ENCODE measurements at places on chromosomes 7 and 10.

- DNase-seq, result no peak
Measured at GRCh38 chr7:29990931-29991330, 1.3 kb upstream of the SCRN1 start.

- no peak for DNase-seq
Measured at GRCh38 chr10:131947631-131948347, 33.9 kb downstream of the BNIP3 start.

DNA sequence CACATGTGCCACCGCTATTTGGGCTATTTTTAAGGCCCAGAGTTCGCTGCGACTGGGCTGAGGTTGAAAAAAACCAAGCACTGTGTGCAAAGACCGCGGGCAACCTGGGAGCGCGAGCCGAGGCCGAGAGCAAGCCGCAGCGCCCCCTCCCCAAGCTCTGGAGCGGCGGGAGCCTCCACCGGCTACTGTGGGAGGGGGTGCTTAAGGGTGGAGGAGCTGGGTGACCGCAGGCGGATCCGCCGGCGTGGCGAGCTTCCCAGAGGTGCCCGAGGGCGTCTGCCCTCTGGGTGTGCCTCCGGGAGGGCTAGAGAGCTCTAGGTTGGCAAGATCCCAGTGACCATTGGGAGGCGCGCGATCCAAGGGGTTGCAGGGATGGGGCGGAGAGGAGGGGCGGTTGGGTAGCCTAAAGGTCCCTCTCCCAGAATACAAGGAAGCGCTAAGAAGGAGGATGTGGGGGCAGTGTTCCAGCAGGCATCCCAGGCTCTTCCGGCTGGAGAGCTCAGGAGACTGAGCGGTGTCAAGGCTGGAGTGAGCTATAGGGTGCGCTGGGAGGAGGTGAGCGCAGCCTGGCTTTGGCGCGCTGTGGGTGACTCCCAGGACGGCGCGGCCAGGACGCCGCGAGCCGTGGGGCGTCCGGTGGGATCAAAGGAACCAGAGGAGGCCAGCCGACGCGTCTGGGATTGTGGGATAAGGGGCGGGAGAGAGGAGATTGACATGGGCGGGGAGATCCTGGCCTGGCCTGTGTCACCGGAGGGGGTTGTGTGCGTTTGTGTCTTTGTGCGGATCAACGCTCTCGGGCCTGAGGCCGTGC lies 8.0 kb downstream of the DLX5 start:
- DNase-seq, result no peak

GRCh38 chr10:112258407-112258806 lies 24.8 kb upstream of the TECTB start:
- no peak for DNase-seq

DNA sequence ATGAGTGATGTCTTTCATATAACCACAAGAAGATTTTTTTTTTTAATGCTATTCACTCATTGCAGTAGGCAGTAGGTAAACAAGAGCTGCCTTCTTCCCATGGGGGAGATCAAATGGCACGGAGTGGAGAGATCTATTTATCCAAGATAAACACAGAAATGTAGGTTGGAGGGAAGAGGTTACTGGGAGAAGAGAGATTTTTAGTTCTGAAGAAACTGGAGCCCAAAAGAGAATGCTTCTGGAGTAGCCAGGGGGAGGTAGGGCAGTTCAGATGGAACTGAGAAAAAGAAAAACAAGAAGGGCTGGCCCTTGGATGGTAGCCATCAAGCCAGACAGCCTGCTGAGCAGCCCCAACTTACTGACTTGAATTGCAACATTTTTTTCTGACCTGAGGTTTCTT lies 270.1 kb upstream of the TPK1 start:
- DNase-seq, result no peak

- no peak for DNase-seq
Measured at GRCh38 chr7:148266795-148267194, 323.8 kb upstream of the C7orf33 start.

DNA sequence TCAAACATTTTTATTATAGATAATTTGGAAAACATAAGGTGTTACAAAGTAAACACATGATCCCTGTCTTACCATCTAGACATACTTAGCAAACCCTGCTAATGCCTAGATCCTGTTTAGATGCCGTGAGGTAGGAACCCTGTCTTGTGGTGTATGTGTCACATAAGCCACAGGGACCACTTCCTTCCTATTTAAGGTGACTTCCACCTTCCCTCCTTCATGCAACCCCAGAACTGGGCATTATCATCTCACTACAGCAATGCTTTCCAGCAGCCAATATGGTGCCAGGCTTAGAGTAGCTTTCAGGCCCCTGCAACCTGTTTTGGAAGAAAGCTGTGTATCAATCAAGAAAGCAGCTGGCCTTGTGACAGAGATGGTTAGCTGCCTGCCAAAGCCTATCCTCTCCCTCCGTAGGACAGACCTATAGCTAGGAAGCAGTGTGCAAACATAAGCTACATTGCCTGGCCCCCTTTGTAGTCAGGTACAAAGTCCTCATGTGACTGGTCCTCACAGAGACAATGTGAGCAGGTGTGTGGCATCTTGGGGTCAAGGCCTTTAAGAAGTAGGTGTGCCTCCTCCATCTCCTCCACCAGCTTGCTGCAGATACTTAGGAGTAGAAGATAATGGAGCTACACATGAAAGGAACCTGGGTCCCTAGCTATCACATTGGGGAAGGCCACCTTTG lies 146.8 kb downstream of the SPAG6 start:
- DNase-seq, result no peak

DNA sequence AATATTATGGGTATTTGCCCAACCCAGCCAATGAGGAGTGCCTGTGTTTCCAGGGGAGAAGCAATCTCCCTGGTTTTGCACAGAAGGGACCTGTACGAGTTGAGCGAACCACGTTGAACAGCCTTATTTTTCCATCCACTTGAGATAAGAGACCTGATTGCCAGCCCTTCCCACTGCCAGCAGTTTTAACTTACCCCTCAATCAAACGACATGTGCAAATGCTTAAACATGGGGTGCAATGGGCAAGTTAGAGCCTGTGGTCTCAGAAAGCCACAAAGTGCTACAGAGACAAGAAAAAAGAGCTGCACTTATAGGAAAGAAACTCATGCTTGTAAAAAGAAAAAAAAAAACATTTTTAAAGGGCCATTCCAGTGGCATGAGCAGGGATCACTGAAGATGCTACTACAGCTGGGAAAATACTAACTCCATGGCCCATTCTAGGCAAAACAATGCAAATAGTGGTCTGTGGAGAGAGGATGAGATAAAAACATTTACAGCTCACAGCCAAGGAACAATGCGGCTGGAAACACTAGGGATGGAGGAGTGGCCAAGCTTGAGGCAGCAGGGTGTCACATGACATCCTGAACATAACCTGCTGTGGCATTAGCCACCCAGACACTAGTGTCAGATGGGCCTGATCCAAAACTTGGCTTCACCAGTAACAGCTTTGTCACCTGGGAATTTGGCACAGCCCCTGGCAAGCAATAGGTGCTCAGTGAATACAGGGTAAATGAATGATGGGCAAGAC lies 162.8 kb downstream of the ELMO1 start:
- no peak for DNase-seq

DNA sequence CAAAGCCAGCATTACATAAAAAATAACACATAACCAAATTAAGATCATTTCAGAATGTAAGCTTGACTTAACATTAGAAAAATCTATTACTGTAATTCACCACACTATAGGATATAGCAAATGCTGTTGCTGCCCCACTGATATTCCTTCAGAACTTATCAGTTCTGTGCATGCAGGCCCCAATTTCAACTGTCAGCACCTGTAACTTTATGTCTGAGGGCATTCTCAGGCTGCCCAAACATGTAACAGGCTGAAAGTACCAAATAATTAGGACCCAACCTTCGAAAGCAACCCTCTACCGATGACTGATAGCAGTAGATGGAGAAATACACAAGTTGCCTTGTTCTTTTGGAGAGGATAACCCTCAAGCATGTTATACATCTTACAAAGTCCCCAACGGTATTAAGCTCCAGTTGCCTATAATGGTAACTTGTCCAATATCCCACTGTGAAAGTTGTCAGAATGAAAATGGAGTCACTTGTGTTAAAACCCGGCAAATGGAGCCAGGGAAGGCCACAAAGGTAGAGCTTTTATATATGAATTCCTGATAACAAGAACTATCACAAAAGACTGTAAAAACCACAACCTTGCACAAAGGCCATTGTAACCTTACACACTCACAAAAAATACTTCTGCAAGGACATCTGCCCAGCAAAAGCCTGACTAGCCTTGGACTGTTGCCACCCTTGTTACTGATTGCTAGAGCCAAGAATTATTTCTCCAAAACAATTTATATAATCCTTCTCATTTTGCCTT lies 66.9 kb upstream of the ZNF746 start:
- no peak for DNase-seq

DNA sequence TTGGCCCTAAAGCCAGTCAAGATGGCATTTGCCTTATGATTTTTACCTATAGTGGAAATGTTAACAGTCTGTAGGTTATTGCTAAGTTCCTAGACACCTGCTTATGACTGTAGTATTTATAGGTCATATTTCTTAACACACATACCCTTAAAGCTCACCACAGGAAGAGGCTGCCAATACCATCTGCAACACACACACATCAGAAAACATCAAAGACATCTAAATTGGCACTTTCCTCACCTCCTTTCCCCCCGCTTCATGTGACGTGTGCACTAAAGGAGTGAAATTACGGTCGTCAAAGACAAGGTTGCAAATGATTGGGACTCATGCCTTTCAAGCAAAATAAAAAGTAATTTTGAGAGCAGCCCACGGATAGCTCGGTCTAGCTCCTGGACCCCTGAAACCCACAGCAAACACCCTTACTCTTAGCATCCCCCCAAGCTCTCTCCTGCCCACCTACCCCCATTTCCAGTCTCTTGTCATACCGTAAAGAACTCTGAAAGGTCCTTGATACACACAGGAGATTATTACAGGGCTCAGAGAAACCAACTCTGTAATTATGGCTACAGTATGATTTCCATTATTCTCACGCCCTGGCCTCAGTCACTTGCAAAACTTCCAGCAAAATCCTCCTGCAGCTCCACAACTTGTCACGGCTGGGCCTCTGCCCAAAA lies 90.5 kb downstream of the PLXNA4 start:
- DNase-seq, result no peak

DNA sequence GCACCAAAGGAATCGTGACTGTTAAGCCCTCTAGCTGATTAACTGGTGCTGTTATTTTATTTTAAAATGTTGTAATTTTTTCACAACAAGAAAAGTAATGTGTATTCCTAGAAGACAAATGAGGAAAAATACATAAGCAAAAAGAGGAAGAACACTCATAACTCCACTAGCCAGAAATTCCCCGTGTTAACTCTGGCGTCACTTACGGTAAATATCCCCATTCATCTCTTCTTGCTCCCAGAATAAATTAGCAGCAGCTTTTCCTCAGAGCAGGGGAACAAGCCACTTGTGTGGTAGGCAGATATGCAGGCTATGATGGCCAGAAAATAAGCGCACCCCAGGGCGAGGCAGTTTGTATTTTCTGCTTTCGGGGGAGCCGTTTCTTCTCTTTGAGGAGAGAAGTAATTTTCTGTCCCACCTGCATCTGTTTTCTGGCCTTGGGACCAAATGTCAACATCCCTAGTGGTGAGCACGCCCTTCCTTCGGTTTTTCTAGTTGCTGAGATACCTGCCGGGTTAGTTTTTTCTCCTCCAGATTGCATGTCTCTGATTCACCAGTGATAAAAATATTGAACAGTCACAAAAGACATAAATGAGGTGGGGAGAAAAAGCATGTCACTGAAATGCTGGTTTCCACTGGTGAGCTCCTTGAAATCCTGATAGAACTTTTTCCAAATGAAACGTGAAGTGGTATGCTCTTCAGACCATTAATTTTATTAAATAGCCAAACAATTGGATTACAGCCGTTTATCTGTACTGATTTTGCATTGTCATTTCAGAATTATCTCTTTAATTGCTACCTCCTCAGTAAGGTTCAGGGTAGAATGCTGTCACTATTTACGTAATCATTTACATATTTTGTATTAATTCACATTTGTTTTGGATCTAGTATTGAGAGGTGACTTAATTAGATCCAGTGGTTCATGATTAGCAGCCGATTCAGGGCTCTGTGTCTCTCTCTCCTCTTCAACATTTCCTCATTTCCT lies 268.1 kb downstream of the CAMK1D start:
- no peak for DNase-seq

- DNase-seq, result no peak
Measured at GRCh38 chr10:34380856-34381255, 434.2 kb downstream of the PARD3 start.

- no peak for DNase-seq
Measured at GRCh38 chr7:33964417-33965182, 59.3 kb downstream of the BMPER start.

DNA sequence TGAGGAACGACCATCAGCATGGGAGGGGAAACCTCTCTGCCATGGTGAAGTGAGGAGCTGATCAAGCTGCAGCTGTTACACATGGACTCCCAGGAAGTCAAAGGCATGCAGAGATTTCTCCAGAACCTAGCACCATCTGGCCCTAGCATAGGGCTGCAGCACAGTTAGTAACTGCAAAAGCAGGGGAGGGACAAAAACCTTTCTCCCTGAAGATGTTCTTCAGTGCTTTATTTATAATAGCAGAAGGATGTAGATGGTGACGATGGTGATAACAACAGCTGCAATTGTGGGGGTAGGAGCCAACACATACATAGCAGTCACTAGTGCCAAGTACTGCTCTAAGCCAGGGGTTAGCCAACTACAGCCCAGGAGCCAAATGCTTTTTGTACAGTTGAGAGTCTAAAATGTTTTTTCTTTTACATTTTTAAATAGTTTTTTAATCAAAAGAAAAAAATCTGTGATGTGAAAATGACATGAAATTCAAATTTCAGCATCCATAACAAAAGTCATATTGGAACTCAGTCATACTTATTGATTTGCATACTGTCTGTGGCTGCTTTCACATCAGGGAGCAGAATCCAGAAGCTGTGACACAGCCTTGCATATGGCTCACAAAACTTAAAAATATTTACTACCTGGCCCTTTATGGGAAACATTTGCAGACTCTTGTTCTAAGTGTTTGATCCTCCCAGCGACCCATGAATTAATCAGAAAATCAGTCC lies 299.5 kb downstream of the ELMO1 start:
- no peak for DNase-seq

DNA sequence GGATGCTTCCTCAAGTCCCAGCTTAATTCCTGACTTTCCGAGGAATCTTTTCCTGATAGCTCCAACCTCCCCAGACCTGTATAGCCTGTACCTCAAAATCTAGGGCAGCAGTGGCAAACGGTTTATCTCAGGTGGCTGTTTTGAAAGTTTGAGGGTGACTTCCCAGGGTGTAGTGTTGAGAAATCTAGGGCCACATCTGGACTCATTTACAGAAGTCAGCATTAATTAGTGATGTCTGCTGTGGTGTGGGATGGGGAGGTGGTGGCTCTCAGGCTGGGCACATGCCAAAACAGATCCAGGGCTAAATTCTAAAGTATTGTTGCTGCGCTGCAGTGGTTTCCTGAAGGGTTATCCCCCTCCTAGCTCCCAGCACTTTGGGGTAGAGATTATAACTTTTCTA lies 38.0 kb downstream of the UNC5B start:
- no peak for DNase-seq

- DNase-seq, result no peak
Measured at GRCh38 chr10:109933984-109934565, 10.8 kb upstream of the XPNPEP1 start.
